ENCODE measurements at places on chromosomes 12 and 14. TPM values are rescaled to one million over a fixed set of nuclear protein-coding genes. Genes with fewer than 3 reads are reported as not detected.

The PPP4R4 gene
- total RNA-seq, result not detected

The AP5M1 gene
- 16.1 TPM for total RNA-seq

The DAO gene
- total RNA-seq, result not detected

The RDH5 gene
- total RNA-seq, result 34.8 TPM

The FAM186B gene
- 0.06 TPM for total RNA-seq

The PAX9 gene
- total RNA-seq, result not detected

The TAS2R13 gene
- 0.15 TPM for total RNA-seq

The GSG1 gene
- total RNA-seq, result 0.34 TPM

The MYL2 gene
- total RNA-seq, result not detected

The DHRS2 gene
- total RNA-seq, result not detected

The DACT1 gene
- 6.2 TPM for total RNA-seq

The GDF3 gene
- not detected for total RNA-seq

The SRGAP1 gene
- total RNA-seq, result 17.4 TPM

The CCDC184 gene
- 0.19 TPM for total RNA-seq

The KERA gene
- total RNA-seq, result not detected

The SERPINA3 gene
- total RNA-seq, result 731 TPM

The TAS2R50 gene
- total RNA-seq, result 2.1 TPM

The ATXN7L3B gene
- total RNA-seq, result 21.0 TPM

The HNRNPA1 gene
- total RNA-seq, result 504 TPM

The MYH6 gene
- not detected for total RNA-seq

The RERG gene
- total RNA-seq, result 5.1 TPM

The EPS8 gene
- 180 TPM for total RNA-seq

The MTERF2 gene
- 2.7 TPM for total RNA-seq

The LPAR5 gene
- not detected for total RNA-seq

The ADAM21 gene
- 0.34 TPM for total RNA-seq

The TRPV4 gene
- total RNA-seq, result 2.6 TPM

The STRN3 gene
- 19.1 TPM for total RNA-seq

The KRT72 gene
- total RNA-seq, result not detected

The OR6C68 gene
- total RNA-seq, result not detected

The GPRC5A gene
- total RNA-seq, result 2.6 TPM

The GRIP1 gene
- total RNA-seq, result not detected

The KCNA5 gene
- not detected for total RNA-seq

The PROX2 gene
- total RNA-seq, result not detected

The TMEM119 gene
- total RNA-seq, result 21.3 TPM

The TMEM229B gene
- 1.9 TPM for total RNA-seq

The SIX1 gene
- 0.20 TPM for total RNA-seq

The BIN2 gene
- not detected for total RNA-seq
